NCI-H82 (cell line): ENCODE measurements at places on chromosomes 4 and X.
A peak's percentile ranks its signal among the peaks of the same experiment; 100 is the strongest.

DNA sequence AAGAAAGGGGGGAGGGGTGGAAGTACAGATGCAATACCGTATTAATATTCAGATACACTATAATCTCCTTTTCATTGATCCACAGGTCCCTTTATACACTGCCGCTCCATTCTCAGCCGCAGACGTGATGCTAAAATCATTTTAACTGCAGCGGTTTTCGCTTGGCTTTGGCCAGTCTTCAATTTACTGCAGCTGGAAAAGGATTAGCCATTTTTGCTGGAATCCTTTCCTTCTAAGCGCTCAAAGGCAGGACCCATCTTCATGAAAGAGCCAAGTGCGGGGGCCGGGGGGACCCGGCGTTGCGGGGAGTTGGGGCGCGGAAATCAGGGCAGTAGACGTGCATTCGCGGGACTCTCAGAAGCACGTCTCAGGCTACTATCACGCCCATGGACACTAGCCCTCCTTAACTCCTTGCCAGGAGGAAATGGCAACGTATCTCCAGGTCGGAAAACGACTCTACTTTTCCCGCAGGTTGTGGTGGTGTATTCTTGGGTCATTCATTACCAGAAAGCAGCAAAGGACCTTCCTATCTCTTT lies 1.7 kb upstream of the PCDH10 start:
- DNase-seq: peak; percentile 28

DNA sequence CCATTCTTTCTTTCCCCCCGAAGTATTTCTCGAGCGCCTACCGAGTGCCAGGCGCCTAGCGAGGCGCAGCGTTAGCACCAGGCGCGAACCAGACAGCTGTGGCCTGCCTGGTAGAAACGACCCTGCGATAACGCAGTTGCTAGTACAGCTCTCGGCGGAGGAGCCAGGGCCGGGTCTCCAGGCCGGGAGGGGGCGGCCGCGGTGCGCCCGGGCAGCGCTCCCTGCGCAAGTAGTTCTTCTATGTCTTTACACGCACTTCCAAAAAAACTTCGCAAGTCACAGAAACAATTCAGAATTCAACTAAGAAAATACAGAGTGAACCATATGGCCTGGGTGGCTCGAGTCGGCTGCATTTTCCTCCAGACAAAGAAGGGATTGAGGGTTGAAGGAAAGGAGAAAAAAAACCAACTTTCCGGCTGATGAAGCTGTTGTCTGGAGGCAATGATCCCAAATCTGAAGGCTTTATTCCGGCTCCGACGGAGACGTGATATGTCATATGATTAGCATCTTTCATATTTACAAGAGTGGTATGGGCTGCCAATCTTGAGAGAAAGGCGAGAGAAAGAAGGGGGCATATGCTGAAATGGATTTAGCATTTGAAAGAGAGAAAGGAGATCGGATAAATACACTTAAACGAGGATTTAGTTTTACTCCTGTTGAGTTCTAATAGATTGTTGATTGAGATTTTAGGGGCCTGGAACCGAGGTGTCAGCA lies 7.2 kb upstream of the NEUROG2 start:
- peak; percentile 58 for DNase-seq

GRCh38 chr4:912548-913279 lies 19.4 kb downstream of the GAK start:
- DNase-seq: no peak

- DNase-seq: no peak
Observed at GRCh38 chr4:178205826-178206225, 763.6 kb upstream of the AGA start.

DNA sequence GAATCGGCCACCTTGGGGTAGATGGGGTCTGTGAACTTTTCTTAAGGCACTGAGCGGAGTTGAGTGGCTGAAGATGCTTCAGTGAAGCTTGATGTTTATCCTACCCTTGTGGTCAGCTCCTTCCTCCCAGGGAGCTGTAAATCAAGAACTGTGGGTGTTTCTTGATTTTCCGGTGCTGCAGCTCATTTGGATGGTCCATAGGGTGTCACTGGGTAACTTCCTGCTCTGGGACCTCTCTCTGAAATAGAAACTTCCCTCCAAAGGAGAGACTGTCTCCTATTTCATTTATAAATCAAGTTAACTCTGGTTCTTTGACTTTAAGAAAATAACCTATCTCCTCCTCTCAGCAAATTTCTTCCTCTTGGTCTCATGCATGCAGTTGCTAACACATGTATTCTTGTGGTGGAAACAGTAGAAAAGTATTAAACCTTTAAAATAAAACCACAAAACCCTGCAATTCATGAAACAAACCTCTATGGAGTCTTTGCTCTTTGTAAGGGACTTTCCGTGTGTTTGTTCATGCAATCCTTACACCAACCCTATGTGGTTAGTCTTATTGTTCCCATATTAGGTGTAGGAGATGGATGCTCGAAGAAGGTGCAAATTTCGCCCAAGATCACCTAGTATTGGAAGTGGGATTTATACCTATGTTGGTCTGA lies 110.3 kb downstream of the SHROOM3 start:
- DNase-seq: no peak

- DNase-seq: no peak
Observed at GRCh38 chr4:4269856-4270255, 20.1 kb downstream of the LYAR start.

DNA sequence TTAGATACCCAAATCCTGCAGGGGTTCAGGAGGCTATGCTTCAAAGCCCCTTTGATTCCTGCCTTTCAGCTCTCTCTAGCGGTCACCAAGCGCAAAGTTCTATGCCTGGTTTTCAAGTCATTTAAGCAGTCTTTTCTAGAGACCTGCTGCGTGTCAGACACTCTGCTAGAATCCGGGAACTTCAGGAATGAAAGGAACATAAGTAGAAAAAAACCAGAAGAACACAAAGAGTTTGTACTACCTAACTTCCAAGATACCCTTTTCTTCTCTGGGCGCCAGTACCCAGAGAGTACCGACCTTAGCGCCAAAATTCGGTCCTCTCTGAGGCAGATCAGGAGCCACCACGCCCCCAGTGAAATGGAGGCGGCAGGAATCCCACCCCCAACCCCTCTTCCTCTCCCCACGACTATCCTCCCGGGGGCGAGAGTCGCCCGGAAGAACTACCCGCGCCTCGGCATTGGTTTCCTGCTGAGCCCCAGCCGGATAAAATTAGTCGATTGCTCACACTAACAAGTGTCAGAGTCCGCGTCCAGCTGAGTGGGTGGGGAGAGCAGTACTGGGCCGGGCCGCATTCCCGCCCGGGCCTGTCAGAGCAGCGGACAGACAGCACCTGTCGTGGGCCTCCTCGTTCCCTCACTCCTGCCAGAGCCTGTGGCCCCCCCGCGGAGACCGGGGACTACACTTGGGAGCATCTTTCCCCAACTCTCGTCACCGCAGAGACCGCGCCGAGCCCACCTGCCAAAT lies 78.8 kb downstream of the RLIM start:
- DNase-seq: peak; percentile 65

- no peak for DNase-seq
Observed at GRCh38 chrX:18146954-18147353, 73.7 kb downstream of the BEND2 start.

DNA sequence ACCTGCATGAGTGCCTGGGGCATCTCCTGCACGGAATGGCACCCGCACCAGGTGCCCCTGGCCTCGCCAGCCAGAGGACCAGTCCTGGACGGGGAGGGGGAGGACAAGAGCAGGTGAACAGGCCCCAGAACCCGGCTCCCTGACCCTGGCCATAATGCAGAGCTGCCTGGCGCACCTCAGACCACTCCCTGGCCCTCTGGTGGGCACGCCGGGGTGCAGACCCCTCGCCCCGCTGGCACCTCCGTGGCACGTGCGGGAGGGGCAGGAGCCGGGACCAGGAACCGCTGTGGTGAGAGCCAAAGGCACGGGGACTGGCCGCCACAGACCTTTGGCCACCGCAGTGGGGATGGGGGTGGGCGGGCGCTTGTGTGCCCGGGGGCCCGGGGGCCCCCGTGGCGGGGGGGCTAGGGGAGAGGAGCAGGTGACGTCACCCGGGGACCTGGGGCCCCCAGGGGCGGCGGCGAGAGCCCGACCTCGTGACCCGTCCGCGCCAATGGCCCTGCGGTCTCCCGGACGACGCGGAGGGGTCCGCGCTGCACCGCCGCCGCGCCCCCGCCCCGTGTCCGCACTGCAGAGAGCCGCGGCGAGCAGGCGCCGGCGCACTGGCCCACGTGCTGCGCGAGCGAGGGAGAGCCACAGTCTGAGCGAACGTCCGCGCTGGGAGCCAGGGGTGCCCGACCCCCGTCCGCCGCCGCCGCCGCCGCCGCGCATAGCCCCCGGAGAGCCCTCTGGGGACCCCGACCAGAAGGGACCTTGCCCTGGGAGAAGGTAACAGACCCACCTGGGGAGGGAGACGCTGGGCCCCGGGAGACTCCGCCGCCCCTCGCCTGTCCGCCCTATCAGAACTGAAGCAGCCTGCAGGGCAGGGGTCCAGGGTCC lies at the start of gene PNMA3:
PNMA3 (plus strand) TSS at position 600 of the 879 bp plus-strand sequence. CDS start 586 bp downstream, outside the sequence.
- peak; percentile 29 for DNase-seq

GRCh38 chr4:174120446-174121295 lies 162.8 kb downstream of the FBXO8 start:
- DNase-seq: peak; percentile 60

GRCh38 chr4:65102419-65102818 lies 567.9 kb downstream of the EPHA5 start:
- no peak for DNase-seq

GRCh38 chrX:128616933-128617332 lies 564.7 kb upstream of the ACTRT1 start:
- DNase-seq: no peak

DNA sequence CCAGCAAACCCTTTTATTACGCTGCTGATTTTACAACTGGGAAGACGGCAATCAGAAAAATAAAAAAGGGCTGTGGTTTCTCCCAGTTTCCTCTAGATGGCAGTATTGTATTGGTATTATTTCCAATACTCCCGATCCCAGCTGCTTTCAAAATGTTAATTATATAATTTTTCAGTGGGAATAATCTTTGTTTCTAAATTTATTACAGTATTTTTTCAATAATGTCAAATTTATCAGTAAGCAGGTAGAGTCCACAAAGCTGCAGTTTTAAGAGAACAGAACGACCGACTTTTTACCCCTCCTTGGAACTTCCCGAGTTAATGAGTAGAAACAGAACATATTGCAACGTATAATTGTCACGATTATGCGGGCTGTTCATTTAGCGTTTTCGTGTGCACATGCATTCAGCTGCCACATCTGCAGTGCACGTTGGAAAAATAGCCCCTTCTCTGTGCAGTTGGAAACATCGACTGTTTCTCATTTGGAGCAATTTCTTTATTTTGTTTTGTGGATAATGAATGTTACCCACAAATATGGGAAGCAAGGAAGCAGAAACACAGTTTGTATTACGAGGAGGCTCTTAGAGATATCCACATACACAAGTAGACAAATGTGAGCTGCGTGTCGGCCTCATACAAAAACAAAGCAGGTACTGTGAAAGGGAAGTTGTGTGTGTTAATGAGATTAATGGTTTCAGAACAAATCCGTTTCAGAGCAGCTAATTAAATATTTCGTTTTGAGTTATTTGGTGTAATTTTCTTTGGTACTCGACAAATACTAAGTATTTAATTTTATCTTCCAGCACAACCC lies 188.0 kb downstream of the STIM2 start:
- peak; percentile 37 for DNase-seq

DNA sequence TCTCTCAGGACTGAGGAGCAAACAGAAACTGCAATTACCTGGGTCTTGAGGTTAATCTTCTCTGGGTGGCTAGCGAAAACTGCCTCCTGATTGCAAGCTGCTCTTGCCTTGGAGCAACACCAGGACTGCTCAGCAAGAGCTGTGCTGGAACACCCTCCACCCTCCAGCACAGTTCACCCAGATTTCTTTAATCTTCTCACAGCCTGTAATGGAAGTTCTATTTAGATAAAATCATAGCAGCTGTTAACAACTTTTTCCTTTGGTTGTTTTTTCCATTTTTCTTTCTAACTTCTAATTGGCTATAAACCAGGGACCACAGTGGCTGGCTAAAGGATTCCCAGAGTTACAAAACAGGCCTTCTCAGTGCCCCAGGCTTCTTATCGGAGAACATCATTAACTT lies 36.3 kb downstream of the OPHN1 start:
- peak; percentile 21 for DNase-seq

DNA sequence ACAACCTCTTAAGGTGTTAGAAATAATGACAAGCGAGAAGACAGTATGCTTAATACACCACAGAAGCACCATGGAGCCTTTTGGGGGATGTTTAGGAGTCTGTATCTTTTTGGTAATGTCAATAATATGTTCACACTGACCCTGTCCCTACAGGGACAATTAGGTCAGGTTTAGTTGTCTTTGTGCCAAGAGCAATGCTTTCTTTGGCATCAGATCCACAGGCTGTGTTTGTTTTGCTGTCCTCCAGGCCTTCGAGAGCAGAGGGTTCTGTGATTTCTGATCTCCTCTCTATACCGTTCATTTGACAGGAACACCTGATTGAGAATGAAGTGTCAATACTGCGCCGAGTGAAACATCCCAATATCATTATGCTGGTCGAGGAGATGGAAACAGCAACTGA lies 153.8 kb downstream of the DCLK2 start:
- no peak for DNase-seq

DNA sequence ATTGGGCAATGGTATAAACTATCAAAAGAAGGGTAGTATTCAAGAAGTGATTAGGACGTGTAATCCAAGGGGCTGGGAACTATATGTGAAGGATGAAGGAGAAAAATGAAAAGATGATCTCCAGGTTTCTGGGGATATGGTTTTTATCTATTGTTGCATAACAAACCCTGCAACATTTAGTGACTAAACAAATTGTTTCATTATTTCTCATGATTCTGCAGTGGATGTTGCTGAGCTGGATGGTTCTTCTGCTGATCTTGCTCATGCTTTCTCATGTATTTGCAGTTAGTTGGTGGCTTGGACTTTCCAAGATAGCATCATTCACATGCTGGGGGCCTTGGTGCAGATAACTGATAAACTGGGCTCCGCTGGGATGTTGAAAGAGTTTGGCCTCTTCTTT lies 29.1 kb downstream of the PHOX2B start:
- DNase-seq: no peak

DNA sequence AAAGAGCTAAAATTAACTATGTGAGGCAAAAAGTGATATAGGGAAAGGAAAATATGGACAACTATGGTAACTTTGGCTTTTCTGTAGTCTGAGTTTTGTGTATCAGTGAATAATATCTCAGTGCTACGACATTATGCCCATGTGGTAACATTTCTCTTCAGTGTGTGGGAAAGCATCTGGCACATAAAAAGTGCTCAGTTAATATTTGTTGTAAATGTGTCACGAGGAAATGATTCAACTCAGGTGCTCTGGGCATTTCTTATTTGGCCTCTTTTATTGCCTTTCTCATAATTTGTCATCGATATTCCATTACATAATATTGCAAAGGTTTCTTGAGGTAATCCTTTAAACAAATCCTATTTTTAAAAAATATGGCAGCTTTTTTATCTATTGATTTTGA lies 17.6 kb downstream of the OFD1 start:
- no peak for DNase-seq

GRCh38 chr4:9841072-9841471 lies 59.6 kb downstream of the DRD5 start:
- DNase-seq: no peak
